Stimulated activated CD4-positive, alpha-beta T cell treated with anti-CD3 and anti-CD28 coated beads, Interleukin-15, amount 100 ng/mL, for 1 hour (primary cell): ENCODE measurements at places on chromosomes 11 and 22.

DNA sequence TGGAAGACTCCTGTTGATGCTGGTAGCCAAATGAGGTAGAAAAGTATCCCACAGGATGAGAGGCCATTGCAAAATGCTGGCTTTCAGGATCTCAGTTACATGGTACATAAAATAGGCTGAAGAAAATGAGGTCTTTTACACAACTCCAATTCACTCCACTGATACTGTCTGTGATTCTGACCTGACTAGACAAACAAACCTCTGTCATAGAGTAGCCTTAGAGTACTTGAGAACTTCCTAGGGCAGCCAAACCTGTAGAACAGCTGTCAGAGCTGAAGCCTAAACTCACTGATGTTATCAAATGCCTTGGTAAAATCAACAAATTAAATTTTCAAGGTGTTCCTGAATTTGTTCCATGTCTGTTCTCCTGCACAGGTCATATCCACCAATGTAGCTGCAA, 26.2 kb upstream of the POGLUT3 start:
- DNase-seq, result no peak

- DNase-seq, result no peak
These were observed 626 bp downstream of the TRIM22 start for GRCh38 chr11:5690216-5690615.

DNA sequence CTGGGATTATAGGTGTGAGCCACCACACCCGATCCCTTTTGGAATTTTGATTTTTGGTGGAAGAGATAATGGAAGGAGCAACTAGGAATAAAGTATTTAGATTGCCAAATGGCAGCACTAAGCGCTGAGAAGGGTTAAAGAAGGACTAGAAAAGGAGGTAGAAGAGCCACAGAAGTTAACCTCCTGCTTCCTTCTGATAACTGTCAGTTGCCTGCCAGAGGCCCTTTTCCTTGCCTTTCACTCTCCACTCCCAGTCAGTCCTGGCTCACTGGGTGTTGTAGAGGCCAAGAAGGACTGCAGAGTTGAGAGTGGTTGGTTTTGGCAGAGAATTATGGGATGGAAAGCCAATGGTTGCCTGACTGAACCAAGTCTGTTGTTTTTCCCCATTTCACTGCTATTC, 19.3 kb downstream of the ZC3H12C start:
- DNase-seq, result no peak

GRCh38 chr11:14357881-14358728, 878 bp downstream of the RRAS2 start:
- DNase-seq, result peak; percentile 16

- DNase-seq, result no peak
These were observed 207.9 kb downstream of the SOX6 start for GRCh38 chr11:16148301-16148931.
